Activated CD8-positive, alpha-beta T cell treated with anti-CD3 and anti-CD28 coated beads for 36 hours (primary cell): ENCODE measurements at places on chromosomes 11 and 22. TPM values are rescaled to one million over a fixed set of nuclear protein-coding genes. Genes with fewer than 3 reads are reported as not detected.

DNA sequence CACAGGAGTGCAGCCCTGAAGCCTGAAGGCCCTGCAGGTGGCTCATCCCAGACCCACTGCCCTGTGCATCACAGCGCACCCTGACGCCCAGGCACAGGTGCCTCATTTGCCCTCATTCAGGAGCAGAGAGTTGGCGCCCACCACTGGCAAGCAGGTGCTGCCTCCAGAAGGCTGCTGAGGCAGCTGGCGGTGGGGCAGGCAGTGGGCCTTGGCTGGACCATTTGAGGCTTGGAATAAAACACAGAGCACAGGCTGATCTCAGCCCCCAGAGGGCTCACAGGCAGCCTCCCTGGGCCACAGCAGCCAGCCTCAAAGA is 1151.9 kb downstream of the BRD1 start:
- DNase-seq: no peak

- peak; percentile 93 for DNase-seq
Observed at GRCh38 chr11:118610773-118611432, 3.5 kb downstream of the PHLDB1 start.

DNA sequence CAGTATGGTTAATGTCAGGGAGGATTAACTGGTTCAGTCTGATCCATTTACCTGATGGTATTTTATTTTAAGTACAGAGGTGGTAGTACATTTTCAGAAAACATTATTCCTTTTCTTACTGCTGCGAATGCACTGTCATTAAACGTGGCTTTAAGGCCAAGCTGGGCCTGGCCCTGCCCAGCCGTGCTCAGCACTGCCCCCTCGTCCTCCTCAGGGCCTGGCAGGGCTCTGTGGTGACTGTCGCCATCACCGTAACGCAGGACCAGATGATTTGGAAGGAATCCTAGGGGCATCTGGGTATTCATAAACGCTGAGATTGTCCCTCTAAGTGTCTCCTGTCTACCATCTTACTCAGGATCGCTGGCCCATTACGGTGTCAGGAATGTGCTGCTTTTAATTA is 302.0 kb downstream of the TBC1D22A start:
- DNase-seq: no peak

DNA sequence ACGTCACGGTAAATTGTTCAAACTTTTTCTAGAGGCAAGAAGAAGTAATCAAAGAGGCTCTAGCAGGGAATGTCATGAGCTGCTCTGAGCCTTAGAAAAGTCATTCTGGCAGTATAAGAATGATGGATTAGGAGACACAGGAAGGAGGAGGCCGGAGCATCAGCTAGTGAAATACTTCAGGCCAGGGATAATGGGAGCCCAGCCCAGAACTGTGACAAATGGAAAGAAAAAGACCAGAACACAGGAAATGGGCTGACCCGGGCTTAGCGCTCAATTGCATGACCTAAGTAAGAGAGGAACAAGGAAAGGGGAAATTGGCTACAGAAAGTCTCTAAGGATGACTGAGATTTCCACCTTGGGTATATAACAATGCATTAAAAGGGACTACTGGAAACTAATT is 108.6 kb downstream of the LARGE1 start:
- DNase-seq: no peak

- no peak for DNase-seq
Observed at GRCh38 chr22:26416670-26417276, 12.3 kb upstream of the ASPHD2 start.

GRCh38 chr11:82863209-82863608 is 37.0 kb downstream of the PRCP start:
- no peak for DNase-seq

GRCh38 chr22:44883011-44883421 is 126.8 kb downstream of the PHF21B start:
- no peak for DNase-seq

DNA sequence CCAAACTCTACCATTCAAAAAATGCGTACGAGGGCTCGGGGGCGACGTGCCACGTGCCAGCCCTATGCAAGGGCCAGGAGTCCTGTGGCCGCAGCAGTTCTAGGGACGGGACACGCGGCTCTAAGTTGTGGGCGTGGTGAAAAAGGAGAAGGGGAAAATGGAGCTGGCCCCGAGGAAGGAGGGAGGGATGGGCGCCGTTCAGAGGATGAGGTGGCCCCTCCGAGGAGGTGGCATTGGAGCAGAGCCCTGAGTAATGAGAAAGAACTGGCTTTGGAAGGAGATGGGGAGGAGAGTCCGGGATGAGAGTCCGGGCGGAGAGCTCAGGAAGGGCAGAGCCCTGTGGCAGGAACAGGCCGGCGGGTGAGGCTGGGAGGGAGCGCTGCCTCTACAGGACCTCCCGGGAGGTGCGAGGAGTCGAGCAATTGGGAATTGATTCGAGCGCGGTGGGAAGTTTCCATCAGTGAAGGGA is 21.0 kb downstream of the OTUB1 start:
- no peak for DNase-seq

- peak; percentile 35 for DNase-seq
Observed at GRCh38 chr11:82775736-82776346, 42.2 kb upstream of the FAM181B start.

VPS11 gene
- total RNA-seq: 17.2 TPM

LAYN gene
- 92.2 TPM for total RNA-seq

LIF gene
- 161 TPM for total RNA-seq

WBP2NL gene
- total RNA-seq: 0.43 TPM
